NCI-H82 (cell line): ENCODE measurements at places on chromosomes 16 and 17.

DNA sequence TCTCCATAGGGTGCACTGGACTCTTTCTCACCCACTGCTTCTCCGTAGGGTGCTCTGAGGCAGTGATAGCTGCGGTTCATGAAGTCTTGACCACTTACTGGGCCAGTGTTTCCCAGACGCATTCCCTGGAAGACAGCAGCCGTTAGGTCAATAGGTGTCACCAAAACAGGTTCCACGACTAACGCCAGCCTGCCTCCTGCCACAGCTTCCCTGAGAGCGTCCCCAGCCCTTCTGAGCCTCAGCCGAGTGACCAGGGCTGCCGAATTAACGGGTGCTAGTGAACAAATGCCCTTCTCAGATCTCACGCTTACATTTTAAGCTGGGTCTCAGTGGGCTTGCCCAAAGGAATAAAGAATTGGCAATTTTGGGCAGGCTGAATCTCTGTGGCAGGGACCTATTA is 188.7 kb upstream of the TNRC6C start:
- no peak for DNase-seq

DNA sequence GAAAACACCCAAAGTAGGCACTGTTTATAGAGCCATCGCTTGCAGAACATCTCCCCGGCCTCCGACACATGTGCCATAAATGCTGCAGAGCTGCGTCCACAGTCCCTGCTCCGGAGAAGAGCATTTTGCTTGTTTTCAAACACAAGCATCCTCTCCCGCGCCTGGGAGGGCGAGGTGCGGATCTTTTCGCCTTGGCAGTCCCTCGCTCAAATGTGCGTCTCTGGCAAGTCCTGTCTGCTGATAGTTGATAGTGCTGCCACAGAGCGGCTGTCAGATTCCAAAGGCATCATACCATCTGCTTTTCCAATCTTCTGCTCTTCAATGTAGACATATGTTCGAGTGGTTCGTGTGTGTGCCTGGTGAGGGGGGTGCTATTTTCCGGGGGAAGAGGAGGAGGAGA is 603.7 kb downstream of the MAF start:
- peak; percentile 9 for DNase-seq

GRCh38 chr16:56257666-56258342 is 66.5 kb downstream of the GNAO1 start:
- no peak for DNase-seq

GRCh38 chr16:57303021-57303909 is 18.8 kb upstream of the PLLP start:
- DNase-seq = no peak

DNA sequence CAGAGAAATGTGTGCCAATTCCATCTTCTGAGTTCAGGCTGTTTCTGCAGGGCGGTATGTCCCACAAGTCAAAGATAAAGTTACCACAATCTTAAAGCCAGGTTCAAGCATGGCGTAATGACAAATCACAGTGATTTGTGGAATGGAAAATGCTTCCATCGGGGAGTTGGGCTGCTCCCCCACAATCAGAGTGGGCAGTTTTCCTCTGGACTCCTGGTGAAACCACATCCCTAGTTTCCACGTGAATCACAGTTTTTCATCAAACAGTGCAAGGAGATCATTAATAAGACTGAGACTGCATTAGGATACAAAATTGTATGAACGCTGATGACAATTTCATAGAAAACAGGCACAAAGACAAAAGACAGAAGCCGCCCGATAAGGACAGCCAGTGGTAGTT is 3.6 kb downstream of the LITAF start:
- no peak for DNase-seq

GRCh38 chr16:15498427-15499175 is 64.2 kb downstream of the BMERB1 start:
- no peak for DNase-seq

- DNase-seq = peak; percentile 82
These were observed 716 bp downstream of the TMEM94 start for GRCh38 chr17:75457047-75457654.

- DNase-seq = no peak
These were observed 45.6 kb downstream of the ZDHHC7 start for GRCh38 chr16:84965428-84966415.

- no peak for DNase-seq
These were observed 281.1 kb downstream of the CEP112 start for GRCh38 chr17:65910836-65911235.

- no peak for DNase-seq
These were observed 7.5 kb downstream of the UBE2Z start for GRCh38 chr17:48915459-48916282.

GRCh38 chr17:42571435-42572225 is 4.7 kb downstream of the MLX start:
- DNase-seq = no peak

GRCh38 chr17:6075050-6075449 is 4.9 kb downstream of the WSCD1 start:
- DNase-seq = peak; percentile 56
